A172 (cell line): ENCODE measurements at places on chromosomes 3 and 15. TPM values are rescaled to one million over a fixed set of nuclear protein-coding genes. Genes with fewer than 3 reads are reported as not detected.
A peak's percentile ranks its signal among the peaks of the same experiment; 100 is the strongest.

ARHGEF26 gene
- 7.4 and 7.7 TPM in 2 replicates for total RNA-seq

CHRM5 gene
- 0.02 TPM in 1 of 2 replicates, not detected in the other for total RNA-seq

DNA sequence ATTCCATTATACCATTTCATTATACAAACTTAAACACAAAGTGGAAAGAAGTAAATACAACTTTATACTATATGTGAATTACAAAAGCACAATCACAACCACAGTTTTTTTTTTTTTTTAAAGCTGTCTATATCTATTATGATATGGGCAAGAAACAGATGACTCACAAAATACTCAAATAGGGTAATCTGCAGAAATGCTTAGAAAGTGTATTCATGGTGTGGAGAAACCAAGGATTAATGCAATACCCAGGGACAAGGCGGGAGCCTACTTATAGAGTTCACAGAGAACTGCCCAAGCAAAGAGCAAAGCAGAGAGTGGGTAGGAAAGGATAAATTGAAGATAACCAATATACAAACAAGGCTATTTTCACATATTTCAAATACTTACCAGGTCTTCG lies 332.0 kb downstream of the FHIT start:
- no peak for DNase-seq

DNA sequence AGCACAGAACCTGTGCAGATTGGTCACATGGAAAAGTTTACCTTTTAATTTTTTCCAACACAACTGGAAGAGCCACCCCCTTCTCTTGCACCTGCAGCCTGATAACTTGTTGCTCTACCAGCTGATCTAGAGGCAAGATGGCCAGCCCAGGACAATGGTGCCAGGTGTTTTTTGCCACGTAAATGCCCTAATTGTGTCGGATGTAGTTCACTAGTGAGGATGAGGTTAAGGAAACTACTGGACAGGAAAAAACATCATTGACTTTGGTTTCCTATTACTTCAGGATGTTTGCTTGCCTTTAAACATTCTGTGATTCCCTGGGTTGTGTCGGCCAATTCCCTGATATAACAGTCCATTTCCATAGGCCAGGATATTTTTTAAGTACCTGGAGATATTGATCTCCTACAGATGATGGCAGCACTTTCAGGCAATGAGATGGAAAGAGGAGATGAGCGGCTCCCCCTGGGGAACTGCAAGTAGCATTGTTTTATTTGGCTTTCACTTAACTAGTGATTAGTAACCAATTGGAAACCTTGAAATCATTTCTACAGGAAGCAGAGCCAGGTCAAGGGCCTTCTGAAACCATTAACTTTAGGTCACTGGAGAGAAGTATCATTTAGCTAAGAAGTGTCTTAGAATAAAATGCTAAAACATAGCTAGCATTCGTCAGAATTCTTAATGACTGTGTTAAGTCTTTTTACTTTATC lies 72.5 kb downstream of the OSBPL10 start:
- no peak for DNase-seq

DNA sequence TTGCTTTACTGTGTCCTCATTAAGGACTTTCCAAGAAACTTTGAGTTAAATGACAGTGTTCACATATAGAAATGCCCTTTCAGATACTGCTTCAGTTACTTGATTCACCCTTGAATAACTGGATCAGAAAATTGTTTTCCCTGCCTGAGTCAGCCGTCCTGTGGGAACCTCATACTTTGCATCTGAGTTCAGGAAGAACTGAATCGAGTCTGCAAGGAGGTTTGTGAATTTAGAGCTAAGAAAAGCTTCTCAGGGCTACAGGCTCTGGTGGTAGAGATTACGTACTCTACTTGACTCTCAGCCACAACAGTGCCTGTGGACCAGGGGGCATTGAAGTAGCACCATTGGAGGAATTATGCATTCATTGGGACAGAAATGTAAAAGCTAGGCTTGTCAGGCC lies 252.4 kb upstream of the C2CD4B start:
- no peak for DNase-seq

DNA sequence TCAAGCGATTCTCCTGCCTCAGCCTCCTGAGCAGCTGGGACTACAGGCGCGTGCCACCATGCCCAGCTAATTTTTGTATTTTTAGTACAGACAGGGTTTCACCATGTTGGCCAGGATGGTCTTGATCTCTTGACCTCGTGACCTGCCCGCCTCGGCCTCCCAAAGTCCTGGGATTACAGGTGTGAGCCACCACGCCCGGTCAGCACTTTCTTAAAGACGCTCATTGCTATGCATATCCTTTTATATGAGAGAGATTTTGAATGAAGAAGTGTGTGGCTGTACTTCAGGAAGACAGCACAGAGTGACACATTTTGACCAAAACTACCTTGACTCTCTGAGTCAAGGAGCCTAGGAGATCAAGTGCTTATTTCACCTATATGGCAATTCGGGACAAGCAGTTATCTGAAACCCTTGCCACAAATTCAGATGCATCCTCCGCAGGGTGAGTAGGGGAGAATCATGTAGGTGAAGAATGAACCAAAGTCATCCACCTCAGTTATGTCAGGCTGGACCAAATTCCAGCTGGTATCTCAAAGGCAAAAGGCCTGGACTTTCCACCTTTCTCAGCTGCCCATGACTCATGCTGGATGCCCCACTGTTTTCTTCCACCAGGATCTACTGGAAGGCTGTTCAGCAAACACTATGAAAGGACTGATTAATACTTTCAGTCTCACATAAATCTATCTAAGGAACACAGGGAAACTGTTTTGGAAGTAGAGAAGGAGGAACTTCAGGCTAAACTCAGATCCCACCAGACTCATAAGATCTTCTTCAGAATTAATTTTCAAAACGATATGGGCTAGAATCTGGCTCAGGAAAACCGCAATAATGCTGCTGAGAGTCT lies 31.9 kb downstream of the SUSD5 start:
- DNase-seq, result peak; percentile 81
